ENCODE measurements at places on chromosomes 11 and 22. TPM values are rescaled to one million over a fixed set of nuclear protein-coding genes. Genes with fewer than 3 reads are reported as not detected.

The CHRNA10 gene
- total RNA-seq: 5.0 TPM

DNA sequence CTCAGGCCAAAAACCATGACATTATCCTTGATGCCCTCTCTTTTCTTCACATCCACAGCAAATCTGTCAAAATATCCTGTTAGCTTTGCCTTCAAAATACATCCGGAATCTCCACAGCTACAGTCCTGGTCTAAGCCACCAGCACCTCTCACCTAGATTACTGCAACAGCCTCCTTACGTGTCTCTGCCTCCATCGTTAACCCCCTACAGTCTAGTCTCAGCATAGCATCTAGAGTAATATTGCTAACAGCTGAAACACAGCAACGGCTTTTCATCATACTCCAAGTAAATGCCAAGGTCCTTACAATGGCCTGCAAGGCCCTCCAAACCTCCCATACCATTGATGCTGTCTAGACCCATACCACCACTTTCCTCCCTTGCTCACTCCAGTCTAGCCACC is 4.4 kb downstream of the TSG101 start:
- H3K4me1 ChIP-seq: no peaks in the 10 kb centered on the region
- H3K36me3 ChIP-seq: no peaks in the 10 kb centered on the region
- no peak overlapping the region for H3K4me3 ChIP-seq

- DNase-seq: peak; percentile 66
- H3K36me3 ChIP-seq: no peaks in the 10 kb centered on the region
- H3K27me3 ChIP-seq: no peaks in the 10 kb centered on the region
- no peak overlapping the region for H3K27ac ChIP-seq
Observed at GRCh38 chr11:119993722-119994121, 144.2 kb downstream of the TRIM29 start.

- no peak overlapping the region for H3K27ac ChIP-seq
- H3K4me3 ChIP-seq: no peak overlapping the region
- DNase-seq: no peak
Observed at GRCh38 chr11:116644941-116645305, 127.9 kb downstream of the BUD13 start.

Data from Peyer's patch (tissue), 4 donors.